Activated CD4-positive, CD25-positive, alpha-beta regulatory T cell treated with anti-CD3 and anti-CD28 coated beads, Interleukin-2, amount 50 U/mL, for 16 hours (primary cell): ENCODE measurements at places on chromosomes 5 and 9.

DNA sequence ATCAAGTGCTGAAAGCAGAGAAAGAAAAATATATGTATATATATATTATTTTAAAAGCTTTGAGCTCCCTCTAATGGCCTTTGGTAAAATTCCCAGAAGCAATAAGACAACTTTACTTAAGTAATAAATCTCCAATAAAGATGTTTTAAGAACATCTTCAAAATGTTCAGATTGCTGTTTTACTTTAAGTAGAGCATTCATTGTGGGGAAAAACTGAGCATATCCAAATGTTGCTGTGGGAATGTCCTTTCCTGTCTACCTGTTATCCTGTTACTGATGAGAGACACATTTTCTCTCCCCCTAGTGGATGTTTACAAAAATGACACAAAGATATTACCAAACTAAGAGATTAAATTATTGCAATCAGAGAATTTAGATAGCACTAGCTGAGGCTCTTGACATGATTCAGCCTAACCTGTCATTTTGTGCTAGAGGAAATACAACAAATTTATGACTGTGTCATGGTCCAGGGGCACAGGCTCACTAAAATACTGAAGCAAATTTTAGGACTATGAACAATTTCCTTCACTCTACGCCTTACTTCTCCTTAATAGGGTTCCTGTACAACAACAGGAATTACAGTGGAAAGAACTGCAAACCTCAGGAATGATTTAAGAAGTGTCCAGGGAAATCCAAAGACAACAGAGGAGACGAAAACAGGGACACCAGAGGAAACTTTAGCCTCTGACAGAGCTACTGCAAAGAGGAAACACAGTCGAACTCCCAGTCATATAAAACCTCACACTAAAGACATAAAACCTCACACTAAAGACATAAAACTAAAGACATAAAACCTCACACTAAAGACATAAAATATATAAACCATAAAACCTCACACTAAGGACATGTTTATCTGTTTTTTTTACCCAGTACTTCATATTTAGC is 24.3 kb upstream of the PRRC1 start:
- DNase-seq: no peak

DNA sequence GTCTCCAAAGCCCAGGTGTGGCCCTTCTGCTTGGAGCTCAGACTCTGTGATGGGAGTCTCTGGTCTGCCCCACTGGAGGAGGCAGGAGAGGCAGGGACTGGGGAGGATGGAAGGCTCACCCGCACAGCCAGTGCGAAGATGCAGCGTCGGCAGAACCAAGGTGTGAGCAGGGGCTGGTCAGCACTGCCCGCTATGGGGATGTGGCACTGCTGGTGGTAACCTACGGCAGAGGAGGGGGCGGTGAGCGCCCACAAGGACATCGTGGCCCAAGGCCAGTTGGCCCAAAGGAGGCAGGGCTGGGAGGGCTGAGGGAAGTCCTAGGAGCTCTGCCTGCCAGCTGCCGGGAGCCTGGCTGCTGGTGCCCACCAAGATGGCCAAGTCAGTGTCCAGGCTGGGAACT is 7.3 kb downstream of the PHF19 start:
- DNase-seq: no peak

DNA sequence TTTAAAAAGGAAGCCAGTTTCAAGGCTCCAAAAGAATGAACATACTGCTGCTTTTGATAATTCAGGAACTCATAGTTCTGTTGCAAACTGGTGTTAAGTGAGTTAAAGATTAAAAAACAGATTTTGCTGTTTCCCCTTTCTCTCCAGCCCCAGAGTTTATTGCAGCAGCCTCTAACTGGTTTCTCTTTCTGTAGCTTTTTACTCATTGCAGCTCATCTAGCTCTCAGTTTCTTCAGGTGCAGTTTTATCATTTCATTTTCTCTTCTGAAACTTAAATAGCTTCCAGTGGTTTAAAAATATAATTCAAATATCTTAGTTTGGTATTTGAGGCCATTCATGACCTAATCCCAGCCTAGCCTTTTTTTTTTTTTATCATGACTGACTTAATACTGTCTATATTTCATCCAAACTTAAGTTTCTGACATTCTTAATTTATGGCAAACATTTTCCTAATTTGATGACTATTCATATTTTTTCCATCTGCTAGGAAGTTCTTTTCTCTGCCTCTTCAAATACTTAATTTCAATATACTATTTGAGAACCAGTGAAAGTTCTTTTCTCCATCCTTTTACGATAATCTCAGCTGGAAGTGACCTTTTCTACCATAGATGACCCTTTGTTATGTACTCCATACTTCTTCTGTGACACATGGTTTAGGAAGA is 252.7 kb upstream of the GRIA1 start:
- DNase-seq: no peak

DNA sequence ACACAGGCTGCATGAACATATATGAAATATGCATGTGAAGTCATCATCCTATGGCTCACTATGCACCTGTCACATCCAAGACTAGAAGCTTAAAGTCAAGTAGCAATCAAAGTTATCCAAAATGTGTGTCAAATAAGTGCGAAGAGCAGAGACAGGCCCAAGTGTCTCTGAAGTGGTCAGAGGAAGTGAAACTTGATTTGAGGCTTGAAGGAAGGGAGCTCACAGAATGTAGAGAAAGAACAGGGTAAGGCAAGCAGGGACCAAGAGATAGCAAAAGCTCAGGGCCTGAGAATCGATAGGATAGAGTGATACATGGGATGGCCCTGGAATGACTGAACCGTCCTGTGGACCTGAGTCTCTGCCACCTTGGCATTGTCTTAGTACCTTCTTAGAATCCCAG is 274.3 kb upstream of the TRPC7 start:
- no peak for DNase-seq

- DNase-seq: no peak
These were observed 1048.6 kb upstream of the SEMA6A start for GRCh38 chr5:117623042-117623805.

- no peak for DNase-seq
These were observed 277.3 kb downstream of the GLIS3 start for GRCh38 chr9:4022435-4023067.

DNA sequence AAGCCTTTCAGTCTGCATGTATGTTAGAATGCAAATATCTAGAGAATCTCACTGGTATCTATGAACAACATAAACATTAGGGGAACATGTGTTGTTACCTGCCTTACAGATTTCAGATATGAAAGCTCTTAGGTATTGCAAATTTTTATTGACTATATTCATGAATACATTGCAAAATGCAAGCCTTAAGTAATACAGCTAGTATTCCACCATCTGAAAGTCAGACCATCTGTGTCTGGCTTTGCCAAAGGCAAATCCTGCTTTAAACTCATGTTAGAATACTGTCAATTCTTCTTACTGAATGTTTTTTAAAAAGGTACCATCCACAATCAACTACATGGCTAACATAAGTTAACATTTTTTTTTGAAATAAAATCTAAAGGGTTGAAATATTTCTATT is 215.6 kb downstream of the AP3B1 start:
- DNase-seq: no peak

DNA sequence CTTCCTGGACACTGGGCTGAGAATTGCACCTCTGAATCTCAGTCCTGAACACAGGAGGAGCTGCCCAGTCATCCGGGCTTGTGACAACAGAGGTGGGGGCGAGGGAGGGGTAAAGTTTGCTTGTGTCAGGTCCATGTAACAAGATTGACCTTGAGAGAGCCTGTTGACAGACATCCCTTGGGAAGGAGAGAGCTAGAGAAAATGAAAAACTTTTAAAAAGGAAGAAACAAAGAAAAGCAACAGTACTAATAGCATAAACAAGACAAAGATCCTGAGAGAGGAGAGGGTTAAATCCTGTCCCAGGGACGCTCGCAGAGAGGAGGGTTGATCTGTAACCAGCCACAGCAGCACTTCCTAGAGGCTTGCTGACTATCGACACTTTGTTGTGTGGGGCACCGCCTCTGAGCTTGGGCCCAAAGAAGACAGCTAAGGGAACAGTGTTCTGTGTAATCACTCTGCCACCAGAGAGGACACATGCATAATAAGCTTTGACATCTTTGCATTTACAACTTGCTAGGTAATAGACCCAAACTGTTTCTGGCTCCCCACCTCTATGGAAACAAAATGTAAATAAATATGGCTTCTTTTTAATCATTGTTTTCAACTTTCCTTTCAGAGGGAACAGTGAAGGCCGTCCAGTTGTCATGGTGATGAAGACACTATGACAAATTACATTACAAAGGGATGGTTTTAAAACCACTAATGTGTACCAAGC is 363.7 kb downstream of the CSNK1G3 start:
- no peak for DNase-seq

GRCh38 chr9:120883608-120883996 is 6.6 kb upstream of the PHF19 start:
- DNase-seq: no peak

GRCh38 chr9:126223798-126224531 is 102.7 kb upstream of the MVB12B start:
- no peak for DNase-seq
